ENCODE measurements at places on chromosomes 4 and X. TPM values are rescaled to one million over a fixed set of nuclear protein-coding genes. Genes with fewer than 3 reads are reported as not detected.

DNA sequence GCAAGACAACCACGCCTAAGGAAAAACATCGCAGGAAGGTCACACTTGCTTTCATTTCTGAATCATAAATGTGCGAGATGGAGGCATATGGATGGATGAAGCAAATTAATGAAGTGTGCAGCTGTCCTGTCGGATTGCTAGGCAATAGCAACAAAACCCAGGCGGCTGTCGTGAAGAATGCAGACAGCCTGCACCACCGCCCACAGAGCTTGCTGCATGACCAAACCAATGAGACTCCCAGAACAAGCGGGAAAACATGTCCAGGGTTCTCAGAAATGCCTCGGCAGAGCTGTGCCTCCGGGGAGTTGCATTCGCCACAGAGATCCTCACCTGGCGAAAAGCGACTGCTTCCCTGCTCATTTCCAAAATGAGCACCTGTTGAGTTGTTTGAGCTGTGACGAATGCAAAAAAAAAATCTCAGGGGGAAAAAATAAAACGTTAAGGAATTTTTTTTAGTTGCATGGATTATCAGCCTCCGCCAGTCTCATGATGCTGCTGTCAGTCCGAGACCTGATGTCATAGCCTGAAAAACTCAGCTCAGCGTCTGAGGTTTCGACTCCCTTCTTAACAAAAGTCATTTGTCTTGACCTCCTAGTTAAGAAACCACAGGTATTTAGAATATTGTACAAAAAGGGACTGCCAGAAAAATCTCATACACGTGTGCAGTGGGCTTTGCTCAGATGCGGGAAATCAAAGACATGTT is 155.5 kb upstream of the MXRA5 start:
- DNase-seq = no peak
- H3K4me1 ChIP-seq = peaks cover 6% of the 10 kb centered on the region
- peaks cover 16% of the 10 kb centered on the region for H3K36me3 ChIP-seq
- H3K27me3 ChIP-seq = peaks cover 3% of the 10 kb centered on the region
- H3K4me3 ChIP-seq = peak overlapping the region; percentile 42

DUSP21 gene
- total RNA-seq = not detected

- peak overlapping the region; percentile 96 for H3K4me3 ChIP-seq
- peak; percentile 77 for DNase-seq
- peaks cover 30% of the 10 kb centered on the region for H3K4me1 ChIP-seq
- H3K36me3 ChIP-seq = peaks cover 2% of the 10 kb centered on the region
- H3K27me3 ChIP-seq = no peaks in the 10 kb centered on the region
- peak overlapping the region; percentile 97 for H3K27ac ChIP-seq
Observed at GRCh38 chr4:140149846-140150635, 3.9 kb downstream of the MAML3 start.

TACR3 gene
- 0.72 TPM for total RNA-seq

MAGEB17 gene
- 0.26 TPM for total RNA-seq

ADRA2C gene
- 7.9 TPM for total RNA-seq

GRCh38 chrX:53290441-53291041 is 9.2 kb upstream of the IQSEC2 start:
- no peaks in the 10 kb centered on the region for H3K27me3 ChIP-seq
- H3K27ac ChIP-seq = no peak overlapping the region
- no peak for DNase-seq
- no peaks in the 10 kb centered on the region for H3K36me3 ChIP-seq
- H3K4me3 ChIP-seq = no peak overlapping the region

PAGE4 gene
- not detected for total RNA-seq

GRCh38 chr4:21102667-21103066 is 402.4 kb downstream of the PACRGL start:
- H3K36me3 ChIP-seq = no peaks in the 10 kb centered on the region
- no peaks in the 10 kb centered on the region for H3K4me1 ChIP-seq
- H3K27me3 ChIP-seq = no peaks in the 10 kb centered on the region
- DNase-seq = no peak
- no peak overlapping the region for H3K4me3 ChIP-seq

- peaks cover 4% of the 10 kb centered on the region for H3K4me1 ChIP-seq
- H3K36me3 ChIP-seq = no peaks in the 10 kb centered on the region
- H3K27me3 ChIP-seq = peaks cover 24% of the 10 kb centered on the region
- H3K4me3 ChIP-seq = no peak overlapping the region
- no peak for DNase-seq
- no peak overlapping the region for H3K27ac ChIP-seq
Observed at GRCh38 chr4:54959651-54960116, 165.7 kb downstream of the KDR start.

DNA sequence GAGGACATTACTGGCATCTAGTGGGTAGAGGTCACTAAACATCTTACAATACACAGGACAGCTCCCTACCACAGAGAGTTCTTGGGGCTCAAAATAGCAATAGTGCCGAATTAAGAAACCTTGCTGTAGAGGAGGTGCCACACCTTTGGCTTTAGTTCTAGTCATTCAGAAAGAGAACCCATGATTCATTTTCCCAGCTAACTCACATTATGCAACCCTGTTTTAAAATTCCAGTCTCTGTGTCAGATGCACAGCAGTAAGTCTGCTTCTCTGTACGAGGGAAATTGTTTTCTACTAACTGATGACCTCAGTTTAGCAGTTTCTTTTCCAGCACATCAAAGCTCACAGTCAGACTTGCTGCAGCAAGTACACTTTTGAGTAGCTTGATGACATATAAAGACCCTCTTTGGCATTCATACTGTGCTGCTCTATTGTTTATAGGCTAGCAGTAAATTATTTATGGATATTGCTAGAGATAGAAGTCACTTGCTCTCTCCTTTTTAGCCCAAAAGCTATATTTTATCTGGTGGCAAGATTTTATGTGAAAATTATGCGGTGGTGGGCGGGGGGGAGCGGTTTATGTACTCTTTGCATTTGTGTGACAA is 487.8 kb upstream of the MAGEB18 start:
- H3K4me3 ChIP-seq = no peak overlapping the region
- no peak overlapping the region for H3K27ac ChIP-seq
- H3K36me3 ChIP-seq = no peaks in the 10 kb centered on the region
- DNase-seq = no peak
